NCI-H1048 (cell line): ENCODE measurements at places on chromosomes 11 and 22.

DNA sequence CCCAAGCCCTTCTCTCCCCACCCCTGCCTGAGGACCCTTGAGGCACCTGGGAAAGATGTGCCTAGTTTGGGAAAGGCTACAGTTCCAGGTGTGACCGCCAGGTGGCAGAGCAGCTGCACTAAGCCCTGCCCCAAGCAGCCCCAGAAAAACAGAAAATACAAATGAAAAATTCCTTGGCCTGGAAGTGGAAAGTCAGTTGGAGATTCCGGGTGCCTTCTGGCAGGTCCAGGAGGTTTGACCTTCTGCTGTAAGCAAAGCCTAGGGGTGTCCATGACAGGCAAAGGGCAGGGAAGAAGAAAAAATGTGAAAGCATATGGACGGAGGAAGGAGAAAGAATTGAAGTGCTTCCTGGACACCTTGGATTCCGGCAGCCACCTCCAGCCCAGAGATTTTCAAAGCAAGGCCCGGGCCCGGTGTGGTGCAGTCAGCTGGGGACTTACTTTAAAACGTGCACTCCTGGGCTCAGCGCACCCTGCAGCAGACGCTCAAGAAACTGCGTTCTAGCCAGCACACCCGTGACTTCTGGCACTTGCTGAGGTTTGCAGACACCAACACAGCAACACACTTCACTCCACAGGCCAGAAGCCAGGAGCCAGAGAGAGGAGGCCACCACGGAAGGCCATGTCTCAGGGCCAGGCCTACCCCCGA lies 37.3 kb upstream of the SLC22A12 start:
- DNase-seq: no peak

DNA sequence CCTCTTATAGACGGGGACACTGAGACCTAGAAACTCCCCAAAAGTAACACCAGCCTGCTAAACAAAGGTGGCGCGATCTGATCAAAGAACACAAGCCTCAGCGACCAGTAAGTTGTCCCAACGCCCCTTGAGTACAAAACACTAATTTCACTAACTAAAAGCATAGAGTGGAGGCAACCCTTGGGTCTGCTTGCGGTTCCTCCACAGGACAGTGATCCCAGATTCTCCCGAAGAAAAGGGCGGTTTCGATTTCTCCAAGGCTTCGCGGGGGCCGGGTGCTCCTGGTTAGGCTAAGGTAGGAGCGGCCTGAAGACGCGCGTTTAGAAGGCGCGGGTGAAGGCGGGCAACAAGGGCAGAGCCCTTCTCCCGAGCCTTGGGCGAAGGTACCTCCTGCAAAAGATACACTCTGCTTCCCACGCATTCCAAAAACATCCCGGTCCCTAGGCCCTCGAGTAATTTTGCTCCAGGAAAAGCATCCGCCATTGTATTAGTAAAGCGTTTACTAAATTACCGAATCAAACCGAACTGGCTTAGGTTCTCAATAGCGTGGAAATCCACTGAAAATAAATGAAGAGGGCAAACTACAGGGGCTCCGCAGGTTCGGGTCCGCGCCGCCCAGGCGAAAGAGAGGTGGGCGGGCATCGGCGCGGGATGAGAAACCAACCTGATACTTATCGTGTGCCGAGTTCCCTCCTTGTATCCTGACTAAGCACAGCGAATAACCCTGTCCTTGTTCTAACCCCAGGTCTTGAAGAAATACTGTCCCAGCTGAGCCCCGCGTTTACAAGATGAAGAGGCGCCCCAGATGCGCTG lies 2.0 kb downstream of the WT1 start:
- DNase-seq: no peak

DNA sequence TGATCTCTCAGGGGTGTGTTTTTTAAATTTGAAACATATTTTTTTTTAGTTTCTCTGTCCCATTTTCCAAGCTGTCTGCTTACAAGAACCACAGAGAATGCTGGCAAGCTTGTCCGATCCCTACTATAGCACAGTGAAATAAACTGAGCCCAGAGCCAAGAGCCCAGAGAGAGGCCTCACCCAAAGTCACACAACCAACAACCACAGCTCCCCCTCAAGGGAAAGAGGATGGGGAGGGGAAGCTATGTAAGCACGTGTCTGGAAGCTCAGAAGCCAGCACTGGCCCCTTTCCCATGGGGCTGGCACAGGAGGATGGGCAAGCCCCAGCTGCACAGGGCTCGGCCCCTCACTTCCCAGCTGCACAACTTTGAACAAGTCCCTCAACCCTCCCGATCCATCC lies 3.2 kb upstream of the SART1 start:
- DNase-seq: no peak

- DNase-seq: no peak
These were observed 38.0 kb downstream of the METTL15 start for GRCh38 chr11:28146123-28146751.
